Endodermal cell (in vitro differentiated cells): ENCODE measurements at places on chromosomes 16 and 17. TPM values are rescaled to one million over a fixed set of nuclear protein-coding genes. Genes with fewer than 3 reads are reported as not detected.

GRCh38 chr17:4678448-4679026 is 25.4 kb downstream of the PELP1 start:
- peak overlapping the region; percentile 2 for H3K4me3 ChIP-seq
- no peaks in the 10 kb centered on the region for H3K27me3 ChIP-seq
- no peak for DNase-seq
- peaks cover 68% of the 10 kb centered on the region for H3K36me3 ChIP-seq

DNA sequence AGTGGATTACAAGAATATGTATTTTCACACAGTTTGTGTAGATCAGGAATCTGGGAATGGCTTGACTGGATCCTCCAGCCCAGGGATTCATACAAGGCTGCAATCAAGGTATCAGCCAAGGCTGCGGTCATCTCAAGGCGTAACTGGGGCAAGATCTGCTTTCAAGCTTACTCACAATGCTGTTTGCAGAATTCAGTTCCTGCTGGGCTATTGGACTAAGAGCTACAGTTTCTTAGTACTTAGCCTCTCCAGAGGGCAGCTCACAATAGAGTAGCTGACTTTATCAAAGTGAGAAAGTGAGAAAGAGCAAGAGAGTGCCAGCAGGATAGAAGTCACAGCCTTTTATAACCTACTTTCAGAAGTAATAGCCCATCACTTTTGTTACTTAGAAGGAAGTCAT is 211.0 kb downstream of the MAP2K6 start:
- H3K27me3 ChIP-seq: peaks cover 27% of the 10 kb centered on the region
- no peaks in the 10 kb centered on the region for H3K36me3 ChIP-seq
- peak; percentile 62 for DNase-seq
- no peak overlapping the region for H3K27ac ChIP-seq
- no peak overlapping the region for H3K4me3 ChIP-seq

DNA sequence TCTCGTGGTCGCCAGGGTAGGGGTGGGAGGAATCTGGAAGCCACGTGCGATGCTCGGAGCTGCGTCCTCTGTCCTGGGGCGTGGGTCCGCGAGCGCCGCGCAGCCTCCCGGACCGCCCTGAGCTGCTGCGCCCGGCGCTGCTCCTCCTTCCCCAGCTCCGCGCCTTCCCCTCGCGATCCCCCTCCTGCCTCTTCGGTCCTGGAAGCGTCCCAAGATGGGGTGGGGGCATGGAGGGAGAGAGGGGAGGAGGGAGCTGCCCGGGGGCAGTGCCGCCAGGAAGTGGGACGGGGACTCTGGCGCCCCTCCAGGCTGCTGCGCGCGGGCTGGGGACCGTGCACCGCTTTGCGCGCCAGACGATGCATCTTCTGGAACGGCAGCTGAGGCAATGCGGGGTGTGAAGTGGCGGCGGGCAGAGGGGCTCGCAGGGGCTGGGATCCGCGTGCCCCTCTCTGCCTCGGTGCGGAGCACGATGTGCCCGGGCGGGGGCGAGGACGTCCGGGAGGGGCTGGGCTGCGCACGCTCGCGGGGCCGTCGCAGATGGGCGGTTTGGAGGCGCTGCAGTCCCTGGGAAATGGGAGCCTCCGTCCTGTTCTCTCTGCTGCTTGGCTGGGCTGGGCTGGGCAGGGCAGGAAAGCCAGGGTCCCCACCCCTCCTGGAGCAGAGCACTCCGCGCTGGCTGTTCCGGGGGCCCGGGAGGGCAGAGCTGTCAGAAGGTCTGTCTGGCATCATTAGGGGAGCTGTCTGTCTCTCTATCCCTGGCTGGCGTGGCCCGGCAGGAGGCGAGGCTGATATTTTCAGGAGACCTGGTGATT is 388.0 kb downstream of the SEC14L1 start:
- H3K27me3 ChIP-seq: peaks cover 29% of the 10 kb centered on the region
- H3K4me1 ChIP-seq: no peaks in the 10 kb centered on the region
- H3K36me3 ChIP-seq: no peaks in the 10 kb centered on the region
- H3K4me3 ChIP-seq: peak overlapping the region; percentile 75
- H3K27ac ChIP-seq: no peak overlapping the region
- peak; percentile 92 for DNase-seq

GRAP gene
- 0.14 TPM in 1 of 3 replicates, not detected in the others for total RNA-seq

DNA sequence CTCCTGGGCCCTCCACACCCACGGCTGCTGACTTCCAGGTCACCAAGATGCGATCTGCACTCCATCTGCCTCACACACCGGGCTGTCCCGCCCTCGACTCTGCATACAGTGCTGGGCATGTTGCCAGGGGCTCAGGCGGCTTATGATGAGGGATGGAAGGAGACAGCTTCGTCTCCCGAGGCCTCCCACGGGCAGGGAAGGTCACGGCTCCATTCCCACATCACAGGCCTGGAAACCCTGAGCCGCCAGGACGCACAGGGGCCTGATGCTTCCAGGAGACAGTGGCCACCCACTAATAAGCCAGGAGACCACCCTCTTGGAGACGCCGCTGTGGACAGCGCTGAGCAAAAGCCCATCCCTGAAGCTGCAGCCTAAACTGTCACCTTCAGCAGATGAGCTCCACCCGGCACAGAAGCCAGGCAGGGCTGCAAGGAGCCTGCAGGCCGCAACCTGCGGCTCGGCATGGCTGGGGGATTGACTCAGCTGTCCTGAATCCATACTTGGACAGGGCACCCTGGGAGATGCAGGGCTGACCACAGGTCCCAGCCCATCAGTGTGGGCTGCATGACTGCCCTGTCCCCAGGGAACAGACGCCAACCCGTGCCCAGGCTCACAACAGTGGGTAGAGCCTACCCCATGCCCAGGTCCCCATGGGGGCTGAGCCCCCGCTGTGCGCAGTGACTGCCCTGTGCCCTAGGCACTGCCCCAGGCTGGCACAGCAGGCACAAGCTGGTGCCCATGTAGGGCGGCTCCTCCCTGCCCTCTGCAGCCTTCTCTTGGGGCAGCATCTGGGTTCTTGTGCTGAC is 34.4 kb downstream of the SLC7A5 start:
- H3K36me3 ChIP-seq: peaks cover 97% of the 10 kb centered on the region
- no peak overlapping the region for H3K4me3 ChIP-seq
- H3K27ac ChIP-seq: peak overlapping the region; percentile 4
- no peaks in the 10 kb centered on the region for H3K27me3 ChIP-seq

GRCh38 chr17:72853440-72854415 is 238.8 kb downstream of the SLC39A11 start:
- peak; percentile 62 for DNase-seq
- H3K27me3 ChIP-seq: no peaks in the 10 kb centered on the region
- H3K36me3 ChIP-seq: no peaks in the 10 kb centered on the region
- H3K27ac ChIP-seq: no peak overlapping the region

GRCh38 chr16:49280105-49280741 is 1.4 kb downstream of the CBLN1 start:
- peak overlapping the region; percentile 50 for H3K4me3 ChIP-seq
- peaks cover 11% of the 10 kb centered on the region for H3K4me1 ChIP-seq
- peak; percentile 89 for DNase-seq
- no peaks in the 10 kb centered on the region for H3K36me3 ChIP-seq
- peaks cover 89% of the 10 kb centered on the region for H3K27me3 ChIP-seq

- DNase-seq: no peak
- H3K4me3 ChIP-seq: no peak overlapping the region
- no peak overlapping the region for H3K27ac ChIP-seq
- peaks cover 9% of the 10 kb centered on the region for H3K4me1 ChIP-seq
- no peaks in the 10 kb centered on the region for H3K36me3 ChIP-seq
- no peaks in the 10 kb centered on the region for H3K27me3 ChIP-seq
These were observed 3.1 kb upstream of the WFIKKN1 start for GRCh38 chr16:627454-628239.

- DNase-seq: no peak
- H3K4me3 ChIP-seq: no peak overlapping the region
- no peaks in the 10 kb centered on the region for H3K27me3 ChIP-seq
- no peak overlapping the region for H3K27ac ChIP-seq
- no peaks in the 10 kb centered on the region for H3K36me3 ChIP-seq
These were observed 69.9 kb downstream of the IRX5 start for GRCh38 chr16:55000595-55000994.

DNA sequence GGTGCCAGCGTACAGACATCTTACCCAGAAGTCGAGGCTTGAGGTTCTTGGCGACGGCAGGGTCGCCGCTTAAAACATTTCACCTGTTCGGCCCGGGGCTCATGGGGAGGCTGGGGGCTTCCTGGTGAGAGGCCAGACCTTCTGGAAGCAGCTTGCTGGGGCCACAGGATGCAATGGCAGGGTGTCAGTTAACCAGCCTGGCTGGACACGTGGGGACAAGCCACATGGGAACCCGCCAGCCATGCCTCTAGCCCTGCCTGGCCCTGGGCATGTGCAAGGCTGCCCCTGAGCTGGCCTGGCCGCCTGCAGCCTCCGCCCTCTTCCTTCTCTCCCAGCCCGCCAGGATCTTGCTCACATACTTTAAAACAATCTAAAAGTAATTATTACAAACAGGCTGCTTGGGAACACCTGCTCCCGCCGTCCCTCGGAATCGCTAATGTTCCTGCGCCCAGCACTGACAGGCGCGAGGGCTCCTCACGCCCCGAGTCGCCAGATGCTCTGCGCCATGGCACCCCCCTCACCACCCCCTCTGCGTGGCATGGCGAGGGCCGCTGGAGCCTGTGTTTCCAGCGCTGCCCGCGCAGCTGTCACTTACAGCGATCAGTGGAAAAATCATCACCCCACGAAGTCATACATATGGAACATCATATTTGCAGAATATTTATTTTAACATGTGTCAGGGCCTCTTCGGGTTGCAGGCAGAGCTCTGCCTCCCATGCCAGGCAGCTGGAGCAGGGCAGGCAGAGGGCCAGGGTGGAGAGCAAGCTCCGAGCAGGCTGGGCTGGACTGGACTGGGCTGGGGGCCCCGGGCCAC is 188.7 kb upstream of the GSE1 start:
- H3K36me3 ChIP-seq: no peaks in the 10 kb centered on the region
- no peak for DNase-seq
- H3K27me3 ChIP-seq: no peaks in the 10 kb centered on the region

DNA sequence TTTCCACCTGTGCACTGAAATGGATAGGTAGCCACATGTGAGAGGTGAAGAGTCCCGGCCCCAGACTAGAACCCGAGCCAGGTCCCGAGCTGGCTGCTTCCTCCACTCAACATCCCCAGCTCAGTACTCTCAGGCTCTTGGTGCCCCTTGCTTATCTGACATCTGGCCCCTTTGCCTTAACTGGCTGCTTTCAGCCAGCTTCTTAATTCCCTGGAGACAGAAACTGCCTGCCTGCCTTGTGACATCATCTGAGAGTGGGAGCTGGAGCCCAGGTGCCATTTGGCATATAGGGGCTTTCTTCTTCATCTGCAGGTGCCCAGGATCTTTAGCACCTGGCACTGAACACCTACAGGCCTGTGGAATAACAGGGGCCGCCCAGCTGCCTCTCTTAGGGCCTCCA is 8.9 kb downstream of the CHAD start:
- no peaks in the 10 kb centered on the region for H3K4me1 ChIP-seq
- H3K27me3 ChIP-seq: no peaks in the 10 kb centered on the region
- H3K4me3 ChIP-seq: no peak overlapping the region
- DNase-seq: no peak
- H3K27ac ChIP-seq: no peak overlapping the region
- no peaks in the 10 kb centered on the region for H3K36me3 ChIP-seq

GRCh38 chr17:73090396-73091202 is 1.9 kb downstream of the SLC39A11 start:
- H3K4me1 ChIP-seq: no peaks in the 10 kb centered on the region
- H3K27ac ChIP-seq: no peak overlapping the region
- H3K27me3 ChIP-seq: peaks cover 6% of the 10 kb centered on the region
- no peaks in the 10 kb centered on the region for H3K36me3 ChIP-seq
- no peak overlapping the region for H3K4me3 ChIP-seq
- DNase-seq: no peak

- DNase-seq: no peak
- no peaks in the 10 kb centered on the region for H3K4me1 ChIP-seq
- H3K27ac ChIP-seq: no peak overlapping the region
- no peak overlapping the region for H3K4me3 ChIP-seq
These were observed 193.8 kb upstream of the CACNG3 start for GRCh38 chr16:24062270-24062817.

WNT9B gene
- total RNA-seq: 0.33 TPM in 1 of 3 replicates, not detected in the others

GRCh38 chr17:39139161-39139511 is 12.3 kb downstream of the PLXDC1 start:
- H3K27me3 ChIP-seq: no peaks in the 10 kb centered on the region
- no peak overlapping the region for H3K27ac ChIP-seq
- H3K4me1 ChIP-seq: no peaks in the 10 kb centered on the region
- no peak for DNase-seq

ITPRIPL2 gene
- total RNA-seq: 18.9 and 19.3 TPM in 2 replicates

- no peak overlapping the region for H3K27ac ChIP-seq
- peak; percentile 73 for DNase-seq
- H3K4me1 ChIP-seq: peaks cover 8% of the 10 kb centered on the region
- H3K36me3 ChIP-seq: no peaks in the 10 kb centered on the region
These were observed 210.0 kb upstream of the GSE1 start for GRCh38 chr16:85402910-85403692.

DNA sequence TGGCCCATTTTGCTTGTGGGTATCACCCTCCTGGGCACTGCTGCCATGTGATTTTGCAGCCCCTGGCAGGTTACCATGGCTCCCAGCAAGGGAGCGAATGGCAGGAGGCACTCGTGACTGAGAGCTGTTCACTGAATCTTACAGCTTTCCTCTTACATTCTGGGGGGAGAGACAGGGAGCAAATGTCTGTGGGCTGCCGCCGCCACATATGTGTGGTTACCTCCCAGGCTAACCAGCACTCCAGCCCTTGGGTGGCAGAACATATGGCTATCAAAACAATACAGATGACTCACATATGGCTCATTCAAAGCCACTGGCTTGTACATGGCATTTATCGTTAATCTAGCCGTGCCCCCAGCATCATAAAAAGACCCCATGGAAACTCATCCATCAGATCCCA is 19.8 kb downstream of the GTF3C1 start:
- no peak overlapping the region for H3K27ac ChIP-seq
- no peak for DNase-seq
- no peaks in the 10 kb centered on the region for H3K4me1 ChIP-seq

GRCh38 chr16:51181503-51181811 is 30.4 kb upstream of the SALL1 start:
- H3K36me3 ChIP-seq: no peaks in the 10 kb centered on the region
- no peak overlapping the region for H3K4me3 ChIP-seq
- peak; percentile 73 for DNase-seq
- peaks cover 26% of the 10 kb centered on the region for H3K4me1 ChIP-seq
- no peak overlapping the region for H3K27ac ChIP-seq

DNA sequence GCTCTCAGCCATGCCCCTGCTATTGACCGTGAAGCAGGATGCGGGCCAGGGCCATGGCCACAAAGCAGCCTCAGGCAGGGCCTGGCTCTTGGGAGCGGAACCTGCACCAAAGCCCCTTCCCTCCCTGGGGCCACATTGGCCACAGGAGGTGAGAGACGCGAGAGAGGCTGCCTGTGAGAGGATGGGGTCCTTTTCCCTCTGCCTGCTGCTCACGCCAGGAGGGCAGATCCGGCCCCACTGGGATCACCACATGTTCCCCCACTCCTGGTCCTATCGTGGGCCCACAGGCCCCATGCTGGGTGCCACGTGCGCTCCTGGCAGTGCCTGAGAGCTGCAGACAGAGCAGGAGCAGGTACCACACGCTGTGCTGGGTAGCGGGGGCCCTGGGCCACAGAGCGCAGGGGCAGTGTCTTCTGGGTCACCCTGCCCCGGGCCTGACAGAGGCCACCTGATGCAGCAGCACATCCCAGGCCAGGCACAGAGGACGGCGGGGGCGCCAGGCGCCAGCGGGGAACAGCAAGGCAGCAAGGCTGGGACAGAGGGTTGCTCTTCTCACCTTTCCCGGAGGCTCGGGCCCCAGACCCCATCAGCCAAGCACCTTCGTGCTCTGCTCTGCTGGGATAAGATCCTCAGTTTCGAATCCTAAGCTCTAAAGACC is 9.2 kb upstream of the NUDT16L1 start:
- H3K27ac ChIP-seq: no peak overlapping the region
- no peaks in the 10 kb centered on the region for H3K27me3 ChIP-seq
- no peak overlapping the region for H3K4me3 ChIP-seq

- peak overlapping the region; percentile 100 for H3K4me3 ChIP-seq
- no peak for DNase-seq
- H3K36me3 ChIP-seq: peaks cover 74% of the 10 kb centered on the region
- no peaks in the 10 kb centered on the region for H3K27me3 ChIP-seq
These were observed 4.1 kb downstream of the DDX5 start for GRCh38 chr17:64502021-64502420.
